WERI-Rb-1 (cell line): ENCODE measurements at places on chromosomes 4 and X.

GRCh38 chrX:150767475-150768131, 74.4 kb downstream of the MTMR1 start:
- DNase-seq: no peak

DNA sequence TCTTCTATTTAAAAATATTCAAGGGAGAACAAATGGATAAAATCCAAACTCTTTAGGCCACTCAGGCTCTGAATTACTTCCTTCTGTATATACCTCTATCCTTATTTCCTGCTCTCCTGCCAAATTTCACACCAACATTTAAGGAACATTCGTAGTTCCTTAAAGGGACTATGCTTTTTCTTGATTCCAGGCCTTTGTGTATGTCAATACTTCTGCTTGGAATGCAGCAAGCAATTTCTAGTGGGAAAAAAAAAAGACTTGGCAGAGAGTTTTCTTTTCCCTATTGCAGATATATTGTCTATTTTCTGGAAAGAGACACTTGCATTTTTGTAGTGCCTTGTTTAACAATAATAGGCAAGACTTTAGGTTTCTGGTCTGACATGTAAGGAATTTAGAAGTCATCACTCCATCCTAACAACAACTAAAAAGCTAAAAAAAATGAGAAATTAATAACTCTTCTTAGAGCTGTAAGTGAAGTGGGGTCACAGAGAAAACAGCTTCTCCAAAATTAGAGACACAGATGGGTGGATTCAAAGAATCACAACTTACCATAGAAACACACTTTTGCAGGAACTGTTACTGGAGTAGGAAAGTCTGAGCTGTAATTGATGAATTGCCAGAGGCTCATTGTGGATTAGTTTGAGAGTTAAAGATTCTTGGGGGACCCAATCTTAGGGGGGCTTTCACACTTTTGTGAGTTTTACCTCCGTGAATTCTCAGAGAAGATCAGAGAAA, 2.1 kb upstream of the ADH5 start:
- no peak for DNase-seq

GRCh38 chrX:70453024-70453618, 8.5 kb downstream of the DLG3 start:
- DNase-seq: no peak

GRCh38 chrX:46730765-46731164, 28.2 kb downstream of the SLC9A7 start:
- DNase-seq: no peak

GRCh38 chr4:100641336-100641735, 123.5 kb upstream of the EMCN start:
- DNase-seq: no peak

- no peak for DNase-seq
Measured at GRCh38 chr4:40310225-40310624, 24.9 kb upstream of the CHRNA9 start.

DNA sequence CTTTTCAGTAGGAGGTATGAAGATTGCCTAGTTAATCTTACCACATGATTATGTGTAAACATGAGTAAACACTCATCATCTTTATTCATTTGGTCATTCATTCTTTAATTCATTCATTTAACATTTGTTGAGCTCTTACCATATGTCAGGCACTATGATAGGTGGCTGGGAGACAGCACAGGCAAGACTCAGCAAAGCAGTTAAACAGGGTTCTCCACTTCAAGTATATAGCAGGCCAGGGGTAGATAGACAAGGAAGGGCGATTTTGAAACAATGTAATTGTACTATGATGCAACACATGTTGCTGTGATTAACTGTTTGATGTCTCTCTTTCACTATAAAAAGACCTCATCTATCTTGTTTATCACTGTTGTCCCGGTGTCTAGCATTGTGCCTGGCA, 84.3 kb upstream of the GPR101 start:
- DNase-seq: no peak

GRCh38 chrX:129617420-129617819, 37.3 kb downstream of the APLN start:
- DNase-seq: no peak

DNA sequence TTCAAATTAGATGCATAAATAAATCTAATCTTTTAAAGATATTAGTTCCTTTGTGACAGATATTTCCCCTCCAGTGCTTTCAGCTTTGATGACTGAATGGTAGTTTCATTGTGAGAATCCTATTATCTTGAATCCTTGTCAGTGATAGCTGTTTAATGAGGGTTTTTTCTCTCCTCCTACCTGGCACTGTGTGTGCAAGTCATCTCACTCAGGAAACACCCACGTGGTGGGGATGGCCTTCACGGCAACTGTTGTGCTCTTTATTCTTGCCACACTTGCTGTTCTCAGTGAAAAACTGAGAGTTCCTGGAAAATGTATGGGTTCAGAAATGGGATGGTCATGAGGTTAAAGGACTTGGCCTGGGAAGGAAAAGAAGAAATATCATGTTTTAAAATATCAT, 129.9 kb downstream of the SPRY1 start:
- DNase-seq: no peak

DNA sequence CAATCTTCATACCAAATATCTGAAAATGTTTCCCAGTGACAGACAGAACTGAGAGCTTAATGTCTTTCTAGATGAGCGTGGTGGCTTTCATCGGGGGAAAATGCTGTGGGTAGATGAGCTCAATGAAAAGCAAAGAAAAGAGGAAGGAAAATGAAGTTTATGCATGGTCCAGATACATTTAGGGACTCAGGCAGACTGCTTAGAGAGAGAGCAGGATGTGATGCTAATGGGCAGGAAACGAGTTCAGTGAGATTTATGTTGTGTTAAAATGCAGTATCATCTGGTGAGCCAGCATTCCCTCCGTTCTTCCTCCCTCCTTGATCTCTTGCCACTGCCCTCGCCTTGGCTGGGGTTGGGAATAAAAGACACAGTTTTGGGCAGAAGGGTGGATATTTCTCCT, 229.2 kb downstream of the GBA3 start:
- no peak for DNase-seq

DNA sequence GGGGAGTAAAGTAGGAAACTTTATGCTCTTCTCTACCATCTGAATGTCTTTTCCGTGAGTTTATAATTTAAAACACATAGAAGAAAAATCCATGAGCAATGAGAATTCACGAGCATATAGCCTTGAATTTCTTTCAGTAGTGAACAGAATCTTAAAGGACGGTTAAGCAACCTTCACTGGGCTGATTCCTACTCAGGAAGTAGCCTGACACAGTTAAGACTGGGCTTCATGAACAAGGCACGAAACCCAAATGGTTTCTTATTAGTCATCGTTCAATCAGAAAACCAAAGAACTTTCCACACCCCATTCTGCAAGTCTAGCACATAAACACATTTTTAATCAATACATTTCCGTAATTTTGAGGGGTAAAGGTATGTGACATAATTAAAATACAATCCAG, 95.8 kb downstream of the SH3KBP1 start:
- no peak for DNase-seq

DNA sequence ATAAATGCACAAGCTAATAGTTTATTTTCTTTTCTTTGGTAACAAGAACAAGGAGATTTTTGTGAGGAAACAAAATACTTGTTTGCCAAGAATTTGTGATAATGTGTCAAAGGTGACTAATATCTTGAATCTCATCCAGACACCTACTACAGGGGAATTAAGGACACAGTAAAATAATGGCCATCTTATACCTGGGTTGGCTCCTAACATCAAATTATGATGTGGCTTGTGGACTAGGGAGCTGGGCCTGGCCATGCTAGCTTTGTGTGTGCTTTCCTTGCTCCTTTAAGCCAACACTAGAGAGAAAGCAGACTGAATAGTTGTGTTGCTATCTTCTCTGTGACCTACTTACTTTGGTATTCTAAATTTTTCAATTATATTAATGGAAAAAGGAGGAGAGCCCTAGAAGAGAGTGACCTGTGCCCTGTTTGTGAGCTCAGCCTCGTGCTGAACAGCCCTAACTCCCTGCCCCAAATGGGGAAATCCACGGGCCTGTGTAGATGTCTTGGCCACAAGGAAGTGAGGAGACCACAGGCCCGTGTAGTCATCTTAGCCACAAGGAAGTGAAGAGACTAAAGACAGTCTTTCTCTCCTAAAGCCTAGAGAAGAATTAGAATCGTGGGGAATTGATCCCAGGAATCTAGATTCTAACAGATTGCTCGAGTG, 23.3 kb downstream of the ARHGAP24 start:
- no peak for DNase-seq

DNA sequence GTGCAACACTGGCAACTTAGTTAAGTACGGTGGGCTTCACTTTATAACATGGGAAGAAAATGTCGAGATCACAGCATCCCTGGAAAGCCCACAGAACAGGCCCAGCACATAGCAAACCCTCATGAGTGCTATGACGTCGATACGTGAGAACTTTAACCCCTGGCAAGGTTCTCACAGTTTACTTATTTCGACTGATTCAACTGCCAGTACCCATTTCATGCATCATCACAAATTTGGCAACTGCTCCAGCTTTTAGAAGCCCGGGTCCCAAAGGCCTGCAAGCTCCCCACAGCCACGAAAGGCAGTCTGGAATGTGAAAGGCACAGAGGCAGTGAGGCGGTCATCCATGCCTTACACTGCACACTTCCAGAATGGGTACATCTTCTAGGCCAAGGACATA, 41.2 kb downstream of the RELL1 start:
- DNase-seq: no peak

DNA sequence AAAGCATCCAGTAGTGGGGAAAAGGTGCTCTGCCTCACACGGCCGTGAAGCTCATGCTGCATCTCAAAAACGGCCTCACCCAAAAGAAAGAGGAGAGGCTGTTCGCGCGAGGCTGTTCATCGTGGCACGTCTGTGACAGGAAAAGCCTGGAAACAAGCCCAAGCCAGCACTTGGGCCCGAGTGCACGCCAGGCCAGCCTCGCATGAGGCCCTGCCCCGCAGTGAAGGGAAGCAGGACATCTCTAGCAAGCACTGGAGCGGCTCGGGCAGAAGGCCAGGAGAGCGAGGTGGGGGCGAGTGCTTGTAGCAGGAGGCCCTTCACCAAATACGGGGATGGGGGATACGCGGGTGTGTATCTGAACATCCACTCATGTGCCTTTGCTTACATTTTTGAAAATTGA, 39.9 kb upstream of the MXD4 start:
- no peak for DNase-seq

- no peak for DNase-seq
Measured at GRCh38 chr4:155854582-155855226, 11.4 kb downstream of the ASIC5 start.

GRCh38 chr4:29304595-29304994, 1415.6 kb upstream of the PCDH7 start:
- DNase-seq: no peak

DNA sequence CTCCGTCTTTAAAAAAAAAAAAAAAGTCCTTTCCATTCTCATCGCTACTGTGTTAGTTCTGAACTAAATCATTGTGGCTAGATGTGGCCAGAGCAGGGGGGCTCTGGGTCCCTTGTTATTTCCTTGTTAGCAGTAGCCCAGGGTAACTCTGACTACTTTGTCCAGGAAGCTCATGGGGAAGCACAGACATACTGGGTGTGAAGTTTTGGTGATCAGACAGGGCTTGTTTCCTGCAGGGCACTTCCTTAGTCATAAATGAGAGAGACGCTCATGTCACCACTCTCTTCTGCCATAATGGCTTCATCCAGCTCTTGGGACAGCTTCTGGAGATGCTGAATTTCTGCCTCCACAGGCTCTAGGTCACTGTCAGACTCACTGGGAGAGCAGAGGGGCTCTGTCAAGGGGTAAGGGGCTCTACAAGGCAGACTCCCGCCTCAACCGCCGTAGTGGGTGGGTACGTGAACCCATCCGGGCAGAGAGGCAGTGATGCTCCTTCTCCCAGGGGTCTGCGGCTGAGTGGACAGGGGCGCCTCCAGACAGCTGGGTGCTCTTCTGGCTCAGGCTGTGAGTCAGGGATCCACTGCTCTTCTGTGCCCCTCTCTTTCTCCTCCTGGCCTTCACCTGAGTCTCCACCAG, 12.9 kb downstream of the STIM2 start:
- no peak for DNase-seq

GRCh38 chr4:137124278-137124932, 407.9 kb downstream of the PCDH18 start:
- peak; percentile 16 for DNase-seq

- DNase-seq: no peak
Measured at GRCh38 chr4:123786920-123787319, 390.3 kb downstream of the SPRY1 start.

GRCh38 chr4:17773135-17773698, 8.2 kb downstream of the FAM184B start:
- no peak for DNase-seq

GRCh38 chr4:155495572-155496293, 119.0 kb upstream of the MAP9 start:
- DNase-seq: no peak

GRCh38 chrX:12894074-12895030, 12.1 kb upstream of the TLR8 start:
- peak; percentile 29 for DNase-seq

GRCh38 chr4:53197772-53198142, 168.1 kb downstream of the SCFD2 start:
- no peak for DNase-seq

GRCh38 chrX:125205133-125205917, 114.3 kb upstream of the TEX13C start:
- no peak for DNase-seq

- no peak for DNase-seq
Measured at GRCh38 chr4:172050911-172051310, 237.7 kb downstream of the GALNTL6 start.

DNA sequence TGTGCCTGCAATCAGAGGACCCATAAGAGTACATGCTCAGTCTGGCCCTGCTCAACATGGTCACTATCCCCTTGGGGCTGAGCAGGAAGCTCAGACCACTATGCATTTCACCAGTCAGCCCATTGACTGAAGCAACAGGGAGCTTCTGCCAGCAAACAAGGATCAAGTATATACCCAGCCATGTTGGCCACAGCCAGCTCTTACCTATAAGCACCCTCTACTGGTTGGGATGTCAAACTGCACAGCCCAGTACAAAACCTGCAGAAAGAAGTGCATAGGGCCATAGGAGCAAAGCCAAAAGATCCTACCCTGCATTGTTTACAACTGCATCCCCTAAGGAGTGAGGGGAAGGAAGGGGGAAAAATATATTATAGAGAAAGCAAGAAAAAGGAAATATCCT, 214.4 kb upstream of the CPEB2 start:
- DNase-seq: peak; percentile 24

- no peak for DNase-seq
Measured at GRCh38 chr4:8260656-8261111, 8.9 kb upstream of the HTRA3 start.

DNA sequence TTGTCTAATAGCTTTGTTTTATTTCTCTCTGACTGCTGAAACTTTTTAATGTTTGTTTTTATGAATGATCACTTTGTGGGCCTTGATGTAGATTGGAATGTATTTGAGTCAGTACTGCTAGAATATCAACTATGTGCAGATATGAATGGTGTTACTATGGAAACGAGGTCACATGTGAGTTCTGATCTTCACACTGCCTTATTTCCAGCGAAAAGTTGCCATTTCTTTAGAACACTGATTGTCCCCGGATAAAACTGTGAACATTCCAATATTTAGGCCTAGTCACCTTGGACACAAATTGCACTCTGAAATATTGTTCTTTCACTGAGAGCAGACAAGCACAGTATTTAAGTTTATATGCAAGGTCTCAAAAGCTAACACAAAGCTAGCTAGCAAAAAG, 27.2 kb upstream of the MAGED1 start:
- DNase-seq: no peak

GRCh38 chr4:76585272-76585671, 150.2 kb downstream of the SHROOM3 start:
- no peak for DNase-seq
